ENCODE measurements at places on chromosomes 7 and 10.
A peak's percentile ranks its signal among the peaks of the same experiment; 100 is the strongest.

GRCh38 chr7:24732646-24733413 is 24.4 kb downstream of the GSDME start:
- H3K36me3 ChIP-seq = peaks cover 1% of the 10 kb centered on the region
- H3K4me1 ChIP-seq = peaks cover 25% of the 10 kb centered on the region
- no peak for DNase-seq
- no peak overlapping the region for H3K4me3 ChIP-seq
- peaks cover 40% of the 10 kb centered on the region for H3K27me3 ChIP-seq
- no peak overlapping the region for H3K27ac ChIP-seq

- no peak overlapping the region for H3K4me3 ChIP-seq
- H3K36me3 ChIP-seq = no peaks in the 10 kb centered on the region
- no peak overlapping the region for H3K27ac ChIP-seq
- H3K27me3 ChIP-seq = no peaks in the 10 kb centered on the region
- DNase-seq = no peak
Observed at GRCh38 chr7:2887816-2888215, 43.7 kb upstream of the GNA12 start.

GRCh38 chr7:151566897-151567320 is 47.2 kb upstream of the RHEB start:
- peaks cover under 1% of the 10 kb centered on the region for H3K36me3 ChIP-seq
- DNase-seq = no peak
- no peak overlapping the region for H3K4me3 ChIP-seq
- H3K27me3 ChIP-seq = no peaks in the 10 kb centered on the region
- H3K27ac ChIP-seq = no peak overlapping the region
- no peaks in the 10 kb centered on the region for H3K4me1 ChIP-seq

GRCh38 chr10:5555881-5556280 is 31.1 kb downstream of the CALML3 start:
- DNase-seq = no peak
- peaks cover 42% of the 10 kb centered on the region for H3K4me1 ChIP-seq
- H3K27me3 ChIP-seq = peaks cover 18% of the 10 kb centered on the region
- H3K4me3 ChIP-seq = no peak overlapping the region
- no peaks in the 10 kb centered on the region for H3K36me3 ChIP-seq

- peaks cover 19% of the 10 kb centered on the region for H3K4me1 ChIP-seq
- peak overlapping the region; percentile 61 for H3K27ac ChIP-seq
- peak overlapping the region; percentile 9 for H3K4me3 ChIP-seq
- peaks cover 10% of the 10 kb centered on the region for H3K27me3 ChIP-seq
- no peaks in the 10 kb centered on the region for H3K36me3 ChIP-seq
- peak; percentile 59 for DNase-seq
Observed at GRCh38 chr7:77266291-77266794, 66.7 kb upstream of the FGL2 start.

GRCh38 chr10:21281765-21282484 is 243.6 kb downstream of the SKIDA1 start:
- no peak overlapping the region for H3K27ac ChIP-seq
- H3K4me3 ChIP-seq = no peak overlapping the region
- H3K36me3 ChIP-seq = no peaks in the 10 kb centered on the region
- DNase-seq = no peak
- peaks cover 7% of the 10 kb centered on the region for H3K27me3 ChIP-seq

DNA sequence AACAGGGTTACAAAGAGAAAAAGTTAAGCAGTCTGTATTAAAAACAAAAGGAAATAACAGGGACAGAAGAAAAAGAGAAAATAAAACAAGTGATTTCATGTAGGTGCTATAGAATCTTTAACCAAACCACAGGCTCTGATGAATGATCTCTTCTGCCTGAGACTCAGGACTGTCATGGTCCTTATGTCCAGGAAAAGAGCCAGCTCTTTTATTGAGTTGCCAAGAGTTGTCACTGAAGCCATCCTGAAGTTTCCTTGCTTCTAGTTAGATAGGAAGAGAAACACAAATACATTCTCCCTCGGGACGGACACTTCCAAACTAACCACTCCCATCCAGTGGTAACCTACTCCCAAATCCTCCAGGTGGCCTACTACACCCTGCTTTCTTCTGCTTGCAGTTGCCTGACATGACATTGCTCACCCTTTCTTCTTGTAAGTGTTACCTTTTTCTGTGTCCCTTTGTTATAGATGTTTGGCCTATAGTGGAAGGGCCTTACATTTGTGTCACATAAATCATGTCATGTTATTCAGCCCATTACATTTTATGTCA is 346.7 kb downstream of the NRG3 start:
- no peaks in the 10 kb centered on the region for H3K4me1 ChIP-seq
- no peak overlapping the region for H3K27ac ChIP-seq
- no peaks in the 10 kb centered on the region for H3K27me3 ChIP-seq
- H3K4me3 ChIP-seq = no peak overlapping the region
- DNase-seq = no peak

DNA sequence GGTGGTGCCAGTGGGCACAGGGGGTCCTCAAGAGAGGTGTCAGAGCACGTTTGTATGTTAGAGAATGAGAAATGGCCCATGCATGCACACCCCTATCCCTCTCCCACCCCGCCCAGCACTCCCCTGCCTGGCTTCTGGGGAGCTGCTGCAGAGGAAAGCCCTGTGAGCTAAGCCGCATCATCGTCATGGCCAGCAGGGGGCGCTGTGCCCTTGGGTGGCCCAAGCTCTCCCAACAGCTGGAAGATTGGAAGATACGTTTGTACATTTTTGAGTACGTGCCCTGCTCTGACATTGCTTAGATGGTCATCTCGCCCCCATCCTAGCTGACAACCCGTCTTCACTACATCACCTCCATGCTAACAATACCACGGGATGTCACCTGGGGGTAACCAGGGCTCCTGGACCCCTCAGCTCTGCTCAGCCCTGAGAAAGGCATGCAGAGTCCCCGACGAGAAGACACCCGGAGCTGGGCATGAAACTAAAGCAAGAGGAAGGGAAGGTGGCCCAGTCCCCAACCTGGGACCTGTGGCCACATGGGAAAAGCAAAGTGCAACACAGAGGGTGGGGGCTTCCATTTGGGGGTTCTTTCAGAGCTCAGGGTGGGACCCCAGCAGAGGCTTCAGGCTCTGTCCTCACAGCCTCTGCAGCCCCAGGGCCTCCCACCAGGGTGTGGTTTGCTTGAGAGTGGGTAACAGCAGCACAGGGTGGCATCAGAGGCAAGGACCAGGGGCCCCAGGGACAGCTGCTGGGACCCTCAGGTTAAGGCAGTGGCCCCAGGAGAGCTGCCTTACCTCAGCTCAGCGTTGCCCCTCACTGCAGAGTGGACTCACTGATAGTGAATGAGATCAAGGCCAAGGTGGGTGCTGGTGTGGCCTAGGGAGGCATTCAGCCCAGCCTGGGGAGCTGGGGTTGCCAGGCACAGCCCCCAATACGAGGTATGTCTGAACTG is 136.6 kb downstream of the PTPN20 start:
- no peaks in the 10 kb centered on the region for H3K27me3 ChIP-seq
- no peak overlapping the region for H3K27ac ChIP-seq
- H3K36me3 ChIP-seq = no peaks in the 10 kb centered on the region
- H3K4me1 ChIP-seq = peaks cover 17% of the 10 kb centered on the region
- H3K4me3 ChIP-seq = no peak overlapping the region

DNA sequence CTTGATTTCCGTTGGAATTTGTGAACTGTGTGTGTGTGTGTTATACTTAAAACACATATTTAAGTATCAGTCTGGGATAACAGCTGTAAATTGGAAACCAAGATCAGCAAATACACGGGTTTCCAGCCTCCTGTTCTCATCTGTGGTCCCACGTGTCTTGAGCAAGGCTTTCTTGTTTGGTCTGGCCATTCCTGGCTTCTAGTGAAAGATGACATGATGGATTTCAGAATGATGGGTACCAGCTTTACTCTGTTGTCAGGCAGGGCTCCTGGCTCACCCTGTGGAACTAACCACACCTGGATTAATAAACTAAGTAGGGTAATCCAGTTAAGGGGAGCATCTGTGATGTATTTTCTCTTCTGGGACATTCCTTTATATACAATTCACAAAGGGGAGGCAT is 346.2 kb upstream of the AOAH start:
- peak overlapping the region; percentile 72 for H3K27ac ChIP-seq
- no peak for DNase-seq
- peaks cover 17% of the 10 kb centered on the region for H3K36me3 ChIP-seq
- peak overlapping the region; percentile 55 for H3K4me3 ChIP-seq
- no peaks in the 10 kb centered on the region for H3K27me3 ChIP-seq
- peaks cover 69% of the 10 kb centered on the region for H3K4me1 ChIP-seq

DNA sequence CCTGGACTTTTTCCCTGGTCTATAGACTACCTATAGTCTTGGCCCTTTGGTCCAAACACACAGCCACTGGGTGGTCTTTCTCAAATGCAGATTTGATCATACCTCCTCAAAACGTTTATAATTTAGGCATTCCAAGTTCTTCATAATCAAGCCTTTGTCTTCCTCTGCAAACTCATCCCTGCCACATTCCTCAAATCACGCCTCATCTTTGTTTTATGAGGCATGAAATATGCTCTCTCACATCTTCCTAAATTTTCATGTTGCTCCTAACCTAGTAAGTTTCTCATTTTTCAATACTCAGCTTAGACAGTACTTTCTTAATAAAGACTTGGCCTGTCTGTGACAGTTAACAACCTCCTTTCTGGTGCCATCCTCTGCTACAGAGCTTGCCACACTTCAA is 10.9 kb upstream of the HERC4 start:
- H3K27me3 ChIP-seq = peaks cover 7% of the 10 kb centered on the region
- no peak overlapping the region for H3K27ac ChIP-seq
- H3K4me1 ChIP-seq = peaks cover 19% of the 10 kb centered on the region
- DNase-seq = no peak
- no peaks in the 10 kb centered on the region for H3K36me3 ChIP-seq
- H3K4me3 ChIP-seq = no peak overlapping the region

GRCh38 chr7:28433699-28434219 is 21.4 kb downstream of the CREB5 start:
- H3K27ac ChIP-seq = no peak overlapping the region
- DNase-seq = no peak
- no peaks in the 10 kb centered on the region for H3K36me3 ChIP-seq

DNA sequence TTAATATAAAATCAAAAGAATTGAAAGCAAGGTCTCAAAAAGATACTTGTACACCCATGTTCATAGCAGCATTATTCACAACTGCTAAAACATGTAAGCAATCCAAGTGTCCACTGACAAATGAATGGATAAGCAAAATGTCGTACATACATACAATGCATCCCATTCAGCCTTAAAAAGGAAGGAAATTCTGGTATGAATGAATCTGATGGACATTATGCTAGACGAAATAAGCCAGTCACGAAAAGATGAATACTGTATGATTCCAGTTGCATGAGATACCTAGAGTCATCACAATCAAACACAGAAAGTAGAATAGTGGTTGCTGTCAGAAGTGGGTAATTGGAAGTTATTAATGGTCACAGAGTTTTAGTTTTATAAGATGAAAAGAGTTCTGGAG is 9.5 kb upstream of the TAC1 start:
- no peak for DNase-seq
- no peak overlapping the region for H3K27ac ChIP-seq
- H3K4me3 ChIP-seq = no peak overlapping the region
- peaks cover 7% of the 10 kb centered on the region for H3K27me3 ChIP-seq
- no peaks in the 10 kb centered on the region for H3K36me3 ChIP-seq

DNA sequence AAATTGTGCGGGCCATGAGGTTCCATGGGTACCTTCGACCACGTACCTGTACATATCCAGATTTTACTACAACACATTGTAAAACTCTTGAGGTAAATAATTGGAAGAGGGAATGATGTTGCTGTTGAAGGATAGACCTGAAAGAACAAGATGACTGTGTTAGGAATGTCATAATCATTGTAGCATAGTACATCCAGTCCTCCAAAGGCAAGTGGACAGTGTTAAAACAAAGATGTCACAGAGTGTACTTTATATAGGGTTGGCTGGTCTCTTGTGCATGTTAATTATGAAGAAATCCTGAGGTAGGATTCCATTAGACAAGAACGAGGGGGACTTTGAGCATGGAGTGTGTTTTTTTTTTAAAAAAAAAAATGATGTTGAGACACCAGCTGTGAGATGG is 30.4 kb downstream of the VWC2 start:
- no peaks in the 10 kb centered on the region for H3K36me3 ChIP-seq
- H3K27me3 ChIP-seq = peaks cover 7% of the 10 kb centered on the region
- H3K4me1 ChIP-seq = no peaks in the 10 kb centered on the region

- H3K4me1 ChIP-seq = no peaks in the 10 kb centered on the region
- no peak overlapping the region for H3K4me3 ChIP-seq
- H3K27me3 ChIP-seq = peaks cover 5% of the 10 kb centered on the region
- H3K27ac ChIP-seq = no peak overlapping the region
Observed at GRCh38 chr10:126521399-126521798, 133.1 kb upstream of the ADAM12 start.

GRCh38 chr10:44386546-44387052 is 1.7 kb upstream of the CXCL12 start:
- H3K4me3 ChIP-seq = no peak overlapping the region
- peaks cover 35% of the 10 kb centered on the region for H3K27me3 ChIP-seq
- DNase-seq = peak; percentile 39
- H3K27ac ChIP-seq = no peak overlapping the region

GRCh38 chr10:73862011-73862410 is 12.3 kb downstream of the CAMK2G start:
- H3K4me3 ChIP-seq = no peak overlapping the region
- H3K4me1 ChIP-seq = peaks cover 69% of the 10 kb centered on the region
- peaks cover 8% of the 10 kb centered on the region for H3K36me3 ChIP-seq
- no peak overlapping the region for H3K27ac ChIP-seq
- no peaks in the 10 kb centered on the region for H3K27me3 ChIP-seq
- no peak for DNase-seq

GRCh38 chr7:100413889-100414288 is 14.6 kb downstream of the ZCWPW1 start:
- peaks cover 6% of the 10 kb centered on the region for H3K27me3 ChIP-seq
- no peak overlapping the region for H3K4me3 ChIP-seq
- no peaks in the 10 kb centered on the region for H3K36me3 ChIP-seq
- DNase-seq = no peak
- no peak overlapping the region for H3K27ac ChIP-seq
- H3K4me1 ChIP-seq = peaks cover 6% of the 10 kb centered on the region

DNA sequence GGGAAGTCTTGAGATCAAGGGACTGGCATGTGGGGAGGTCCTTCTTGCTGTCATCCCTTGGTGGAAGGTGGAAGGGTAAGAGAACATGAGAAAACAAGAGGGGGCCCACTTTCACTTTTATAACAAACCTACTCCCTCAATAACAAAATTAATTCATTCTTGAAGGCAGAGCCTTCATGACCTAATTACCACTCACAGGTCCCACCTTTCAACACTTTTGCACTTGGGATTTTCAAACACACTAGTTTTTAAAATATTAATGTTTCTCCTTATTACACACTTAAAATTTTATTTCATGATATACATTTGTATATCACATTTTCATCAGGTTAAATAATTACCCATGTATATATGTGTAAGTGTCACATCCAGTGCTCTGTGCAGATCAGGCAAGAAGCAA is 2.0 kb downstream of the ST7 start:
- H3K27ac ChIP-seq = peak overlapping the region; percentile 91
- H3K36me3 ChIP-seq = peaks cover 3% of the 10 kb centered on the region
- peaks cover 28% of the 10 kb centered on the region for H3K4me1 ChIP-seq
- H3K27me3 ChIP-seq = peaks cover 12% of the 10 kb centered on the region
- no peak for DNase-seq

GRCh38 chr7:127940381-127941160 is 90.7 kb downstream of the LRRC4 start:
- H3K4me1 ChIP-seq = peaks cover 7% of the 10 kb centered on the region
- peak overlapping the region; percentile 13 for H3K27ac ChIP-seq
- no peak for DNase-seq
- H3K36me3 ChIP-seq = no peaks in the 10 kb centered on the region
- no peak overlapping the region for H3K4me3 ChIP-seq

GRCh38 chr10:70657041-70657440 is 15.3 kb upstream of the ADAMTS14 start:
- H3K36me3 ChIP-seq = peaks cover 5% of the 10 kb centered on the region
- H3K4me3 ChIP-seq = peak overlapping the region; percentile 45
- no peak for DNase-seq
- H3K27ac ChIP-seq = peak overlapping the region; percentile 3

Measured in activated T-cell treated with anti-CD3 and anti-CD28 coated beads, Interleukin-2, amount 50 U/mL, for 72 hours (primary cell).